ENCODE measurements at places on chromosomes 4 and X.

- no peak for DNase-seq
Observed at GRCh38 chrX:19795307-19795706, 92.1 kb downstream of the SH3KBP1 start.

- DNase-seq: no peak
Observed at GRCh38 chr4:38818441-38818976, 13.9 kb upstream of the TLR1 start.

DNA sequence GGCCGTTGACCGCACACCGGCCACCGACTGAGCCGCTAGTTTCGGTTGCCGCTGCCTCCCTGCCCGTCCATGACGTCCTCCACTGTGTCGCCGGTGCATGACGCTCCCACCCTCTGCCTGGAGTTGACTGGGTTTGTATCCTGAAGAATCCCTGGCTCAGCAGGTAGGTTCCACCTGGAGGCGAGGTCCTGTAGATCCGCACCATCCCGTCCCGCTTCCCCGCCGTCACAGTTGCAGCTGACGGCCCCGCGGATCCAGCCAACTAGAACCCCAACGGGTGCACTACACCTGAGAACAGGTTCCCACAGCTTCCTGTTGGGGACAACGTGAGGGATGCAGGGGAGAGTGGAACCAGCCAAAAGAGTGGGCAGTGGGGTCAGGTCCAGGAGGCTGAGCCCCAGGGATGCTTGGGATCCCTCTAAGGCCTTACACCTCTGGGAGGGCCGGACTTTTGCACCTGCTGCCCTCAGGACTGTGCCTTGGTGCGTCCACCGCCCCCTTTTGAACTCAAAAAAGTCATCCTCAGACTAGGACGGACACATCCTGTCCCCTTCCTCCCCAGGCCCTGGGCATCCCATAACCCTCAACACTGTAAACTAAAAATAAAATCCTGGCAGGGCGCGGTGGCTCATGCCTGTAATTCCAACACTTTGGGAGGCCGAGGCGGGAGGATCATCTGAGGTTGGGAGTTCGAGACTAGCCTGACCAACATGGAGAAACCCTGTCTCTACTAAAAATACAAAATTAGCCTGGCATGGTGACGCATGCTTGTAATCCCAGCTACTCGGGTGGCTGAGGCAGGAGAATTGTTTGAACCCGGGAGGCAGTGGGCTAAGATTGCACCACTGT is 1.1 kb upstream of the SLBP start:
- no peak for DNase-seq

DNA sequence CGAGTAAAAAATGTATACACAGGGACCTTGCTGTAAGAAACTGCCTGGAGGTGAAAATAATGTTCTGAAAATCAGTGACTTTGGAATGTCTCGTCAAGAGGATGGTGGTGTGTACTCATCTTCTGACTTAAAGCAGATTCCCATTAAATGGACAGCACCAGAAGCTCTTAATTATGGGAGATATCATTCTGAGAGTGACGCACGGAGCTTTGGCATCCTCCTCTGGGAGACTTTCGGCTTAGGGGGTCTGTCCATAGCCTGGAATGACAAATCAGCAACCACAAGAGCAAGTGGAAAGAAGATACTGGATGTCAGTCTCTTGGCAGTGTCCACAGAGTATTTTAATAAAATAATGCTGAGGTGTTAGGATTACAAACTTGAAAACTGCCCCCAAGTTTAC is 129.4 kb downstream of the THOC2 start:
- DNase-seq: peak; percentile 11

GRCh38 chr4:146032234-146032860 is 93.7 kb upstream of the ZNF827 start:
- no peak for DNase-seq

DNA sequence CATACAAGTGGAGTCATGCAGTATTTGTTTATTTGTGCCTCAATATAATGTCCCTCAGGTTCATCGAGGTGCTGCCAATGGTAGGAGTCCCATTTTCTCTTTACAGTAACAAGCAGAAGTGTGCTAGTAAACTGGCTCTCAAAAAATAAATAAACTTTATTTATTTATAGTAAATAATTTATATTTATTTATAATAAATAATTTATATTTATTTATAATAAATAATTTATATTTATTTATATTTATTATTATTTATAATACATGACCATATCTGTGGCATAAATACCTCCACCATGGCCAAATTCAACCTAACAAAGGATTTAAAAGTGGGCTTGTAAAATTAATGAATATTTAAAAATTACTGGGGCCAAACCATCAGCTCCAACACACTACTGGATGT is 464.9 kb upstream of the NWD2 start:
- no peak for DNase-seq

- DNase-seq: no peak
Observed at GRCh38 chrX:110066488-110067225, 63.7 kb downstream of the TMEM164 start.

- no peak for DNase-seq
Observed at GRCh38 chr4:86822136-86822535, 27.0 kb downstream of the SLC10A6 start.

GRCh38 chr4:81565142-81565870 is 93.6 kb upstream of the RASGEF1B start:
- DNase-seq: no peak

GRCh38 chr4:153831245-153831644 is 42.4 kb upstream of the SFRP2 start:
- no peak for DNase-seq

DNA sequence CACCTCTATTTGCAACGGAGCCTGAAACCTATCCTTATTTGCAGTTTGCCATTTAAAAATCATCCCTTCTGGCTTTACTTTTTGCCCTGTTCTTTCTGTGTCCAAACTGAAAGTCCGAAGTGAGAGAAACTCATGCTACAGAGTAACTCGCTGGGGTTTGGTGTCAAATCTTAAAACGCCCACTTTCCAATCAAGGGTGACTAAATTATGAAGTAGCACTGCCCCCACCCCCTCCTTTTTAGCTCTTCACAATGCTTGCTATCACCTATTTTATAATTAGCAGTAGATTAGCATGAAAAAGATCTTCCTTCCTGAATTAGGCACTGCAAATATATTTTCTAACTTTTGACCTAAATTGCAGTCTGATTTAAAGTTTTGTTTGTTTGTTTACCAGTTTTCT is 52.5 kb downstream of the VGLL1 start:
- DNase-seq: no peak

- no peak for DNase-seq
Observed at GRCh38 chr4:174036111-174036510, 247.4 kb downstream of the FBXO8 start.

GRCh38 chrX:26376037-26376708 is 160.2 kb downstream of the MAGEB5 start:
- DNase-seq: no peak

- DNase-seq: no peak
Observed at GRCh38 chr4:161792991-161793390, 370.8 kb downstream of the FSTL5 start.

DNA sequence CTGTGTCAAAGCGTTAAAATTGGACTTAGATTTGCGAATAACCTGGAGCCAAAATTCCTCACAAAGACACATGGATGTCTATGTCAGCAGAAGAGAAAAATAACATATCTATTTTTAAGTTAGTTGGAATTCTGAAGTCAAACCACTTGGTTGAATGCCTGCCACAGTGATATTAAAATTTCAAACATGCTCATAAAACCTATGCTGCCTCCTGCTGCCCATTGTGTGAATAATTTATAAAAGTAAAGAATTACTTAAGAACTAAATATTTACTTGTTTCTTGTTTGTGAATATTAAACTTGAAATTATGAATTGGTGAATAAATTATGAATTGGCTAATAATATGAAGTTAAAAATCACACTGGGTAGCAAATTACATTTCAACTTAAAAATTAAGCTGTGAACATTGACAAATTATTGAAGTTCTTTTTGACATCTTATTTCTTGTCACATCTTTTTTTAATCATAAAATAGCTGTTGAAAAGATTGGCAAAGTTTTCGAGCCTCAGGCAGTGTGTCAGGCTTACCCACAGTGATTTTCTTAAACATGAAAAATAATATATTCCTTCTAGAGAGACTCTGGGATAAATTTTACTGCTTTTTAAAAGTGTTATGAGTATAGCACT is 35.4 kb downstream of the FABP2 start:
- peak; percentile 27 for DNase-seq

DNA sequence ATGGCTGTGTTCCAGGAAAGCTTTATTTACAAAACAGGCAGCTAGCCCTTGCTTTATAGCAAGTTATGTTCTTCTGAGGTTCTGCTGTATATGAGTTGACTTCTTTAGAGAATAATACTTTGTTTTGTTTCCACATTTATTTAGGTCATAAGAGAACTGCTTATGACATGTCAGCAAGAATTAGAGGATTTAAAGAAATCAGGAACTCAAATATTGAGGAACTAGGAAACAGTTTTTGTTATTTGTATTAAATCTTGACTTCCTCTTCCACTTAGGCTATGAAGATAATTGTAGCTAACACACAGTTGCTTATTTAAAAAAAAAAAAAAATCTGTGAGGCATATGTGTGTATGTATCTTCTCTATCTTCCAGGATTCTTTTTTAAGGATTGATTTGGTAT is 14.3 kb downstream of the ZRSR2 start:
- DNase-seq: no peak

GRCh38 chrX:12563121-12563520 is 228.1 kb upstream of the PRPS2 start:
- DNase-seq: no peak

DNA sequence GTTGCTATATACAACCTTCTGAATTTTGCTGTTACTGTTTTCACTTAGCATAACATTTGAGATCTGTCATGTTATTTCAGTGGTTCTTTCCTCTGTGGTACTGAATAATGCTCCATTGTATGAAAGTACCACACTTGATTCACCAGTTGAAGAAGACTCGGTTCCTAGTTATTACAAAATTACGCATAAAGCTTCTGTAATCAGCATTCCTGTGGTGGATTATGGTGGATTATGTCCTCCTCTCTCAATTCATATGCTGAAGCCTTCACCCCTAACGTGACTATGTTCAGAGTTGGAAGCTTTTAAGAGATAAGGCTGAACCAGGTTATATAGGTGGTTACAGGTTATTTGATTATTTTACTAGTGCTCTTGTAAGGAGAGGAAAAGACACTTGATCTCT is 2143.5 kb upstream of the AGA start:
- DNase-seq: no peak

DNA sequence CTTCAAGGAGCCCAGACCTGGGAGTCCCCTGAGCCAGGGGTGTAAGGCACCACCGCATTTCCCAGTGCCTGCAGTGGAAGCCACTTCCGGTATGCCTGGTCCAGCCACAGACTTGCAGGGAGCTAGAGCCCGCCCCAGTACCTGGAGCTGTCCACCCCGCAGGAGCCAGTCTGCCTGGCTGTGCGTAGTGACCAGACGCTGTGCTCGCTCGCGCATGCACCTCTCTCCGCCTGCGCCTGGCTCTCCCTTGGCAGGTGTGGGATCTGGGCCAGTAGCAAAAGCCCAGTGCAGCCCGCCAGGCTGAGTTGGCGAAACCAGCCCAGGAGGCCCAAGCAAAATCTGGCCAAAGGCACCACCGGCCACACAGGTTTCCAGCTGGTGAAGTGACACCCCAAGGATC is 973.7 kb upstream of the AGA start:
- no peak for DNase-seq

DNA sequence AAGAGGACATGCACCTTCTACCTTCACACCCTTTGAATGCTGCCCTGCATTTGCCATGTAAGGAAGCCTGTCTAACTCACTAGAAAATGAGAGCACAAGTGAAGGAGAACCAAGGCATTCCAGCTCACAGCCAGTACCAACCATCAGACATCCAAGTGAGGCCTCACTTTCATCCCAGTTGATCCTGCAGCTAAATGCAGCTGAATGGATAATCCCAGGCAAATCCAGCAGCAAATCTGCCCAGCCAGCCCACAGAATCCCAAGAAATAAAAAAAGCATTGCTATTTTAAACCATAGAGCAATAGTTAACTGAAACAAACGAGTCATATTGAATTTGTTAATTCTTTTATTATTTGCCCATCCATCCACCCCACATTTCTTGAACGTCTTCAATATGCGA is 112.5 kb downstream of the C4orf33 start:
- no peak for DNase-seq

GRCh38 chrX:41301438-41301824 is 32.5 kb upstream of the DDX3X start:
- no peak for DNase-seq

DNA sequence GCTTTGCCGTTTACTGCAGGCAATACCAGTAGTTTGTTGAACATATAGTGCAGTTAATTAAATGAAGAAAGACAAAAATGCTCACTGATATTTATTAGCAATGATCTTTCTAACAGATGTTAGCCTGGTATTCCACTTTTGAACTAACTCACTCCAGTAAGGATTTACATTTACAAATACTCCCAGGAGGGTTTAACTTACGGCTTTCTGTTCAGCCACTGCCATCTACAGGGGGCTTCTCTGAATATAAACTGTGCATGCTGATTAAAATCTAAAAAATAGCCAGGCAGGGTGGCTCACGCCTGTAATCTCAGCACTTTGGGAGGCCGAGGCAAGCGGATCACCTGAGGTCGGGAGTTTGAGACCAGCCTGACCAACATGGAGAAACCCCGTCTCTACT is 2.2 kb upstream of the SRD5A3 start:
- DNase-seq: no peak

- DNase-seq: no peak
Observed at GRCh38 chrX:79601341-79602131, 234.4 kb upstream of the ITM2A start.

DNA sequence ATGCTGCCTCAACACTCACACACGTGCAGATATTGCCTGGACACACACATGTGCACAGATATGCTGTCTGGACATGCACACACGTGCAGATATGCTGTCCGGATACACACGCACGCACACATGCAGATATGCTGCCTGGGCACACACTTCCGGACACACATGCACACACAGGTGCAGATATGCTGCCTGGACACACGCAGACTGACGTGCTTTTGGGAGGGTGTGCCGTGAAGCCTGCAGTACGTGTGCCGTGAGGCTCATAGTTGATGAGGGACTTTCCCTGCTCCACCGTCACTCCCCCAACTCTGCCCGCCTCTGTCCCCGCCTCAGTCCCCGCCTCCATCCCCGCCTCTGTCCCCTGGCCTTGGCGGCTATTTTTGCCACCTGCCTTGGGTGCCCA is 14.7 kb downstream of the FGFRL1 start:
- DNase-seq: no peak

DNA sequence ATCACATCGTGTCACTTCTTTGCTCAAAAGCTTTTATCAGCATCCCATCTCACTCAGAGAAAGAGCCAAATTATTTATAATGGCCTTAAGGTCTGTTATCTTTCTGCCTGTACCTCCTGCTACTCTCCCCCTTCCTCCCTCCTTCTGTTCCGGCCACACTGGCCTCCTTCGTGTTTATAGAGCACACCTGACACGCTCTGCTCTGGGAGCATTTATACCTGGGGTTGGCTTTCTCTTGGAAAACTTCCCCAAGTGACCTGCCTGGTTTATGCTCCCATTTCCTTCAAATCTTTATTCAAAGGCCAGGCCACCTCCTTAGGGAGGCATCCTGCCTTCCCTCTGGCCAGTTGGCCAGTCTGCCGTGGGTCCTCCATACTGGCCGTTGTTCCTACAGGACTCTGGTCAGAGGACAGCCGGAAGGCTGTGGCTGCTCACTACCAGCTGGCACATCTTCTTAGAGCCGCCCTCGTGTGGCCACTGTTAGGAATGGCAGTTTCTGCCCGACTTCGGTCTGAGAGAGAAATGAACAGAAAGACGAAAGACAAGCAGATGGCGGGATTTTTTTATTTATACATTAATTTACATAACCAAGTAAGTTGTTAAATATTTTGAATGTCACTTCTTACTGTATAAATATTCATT is 80.2 kb upstream of the CBLL2 start:
- peak; percentile 8 for DNase-seq

GRCh38 chr4:74414149-74414809 is 30.7 kb upstream of the AREG start:
- DNase-seq: no peak

GRCh38 chrX:18725310-18725943 is 18.0 kb downstream of the PPEF1 start:
- no peak for DNase-seq
